ENCODE measurements at places on chromosomes 7 and 10.

GRCh38 chr7:11141541-11141940, 167.9 kb downstream of the PHF14 start:
- DNase-seq: no peak

DNA sequence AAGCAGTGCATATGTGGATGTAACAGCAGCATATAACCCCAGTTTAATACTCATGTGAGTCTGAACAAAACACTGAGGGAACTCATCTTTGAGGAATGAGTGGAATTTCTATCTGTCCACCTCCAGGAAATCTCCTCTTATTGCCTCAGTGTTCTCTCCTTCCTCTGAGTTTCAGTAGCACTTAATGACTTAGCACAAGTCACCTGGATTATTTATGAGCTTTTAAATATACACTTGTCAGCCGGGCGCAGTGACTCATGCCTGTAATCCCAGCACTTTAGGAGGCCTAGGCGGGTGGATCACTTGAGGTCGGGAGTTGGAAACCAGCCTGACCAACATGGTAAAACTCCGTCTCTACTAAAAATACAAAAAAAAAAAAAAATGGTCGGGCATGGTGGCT, 4.3 kb downstream of the LRRC20 start:
- no peak for DNase-seq

DNA sequence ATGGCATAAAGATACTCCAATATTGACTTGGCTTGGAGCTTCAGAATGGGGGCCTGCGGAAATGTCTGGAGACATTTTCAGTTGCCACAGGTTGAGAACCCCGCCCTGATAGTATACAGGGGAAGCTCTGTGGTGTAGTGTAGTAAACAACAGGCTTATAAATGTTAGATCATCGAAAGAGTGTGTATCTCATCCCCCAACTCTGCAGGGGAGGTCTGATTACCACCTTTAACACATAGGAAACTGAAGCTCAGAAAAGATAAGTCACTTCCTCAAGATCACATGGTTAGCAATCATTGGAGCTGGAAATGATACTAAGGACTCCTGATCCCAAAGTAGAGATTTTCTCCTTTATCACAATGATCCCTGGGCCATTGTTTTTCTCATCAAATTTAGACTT, 144.5 kb upstream of the BMPER start:
- DNase-seq: no peak

GRCh38 chr7:42057331-42057730, 179.7 kb downstream of the GLI3 start:
- no peak for DNase-seq

GRCh38 chr10:16586358-16587138, 64.9 kb upstream of the C1QL3 start:
- no peak for DNase-seq

DNA sequence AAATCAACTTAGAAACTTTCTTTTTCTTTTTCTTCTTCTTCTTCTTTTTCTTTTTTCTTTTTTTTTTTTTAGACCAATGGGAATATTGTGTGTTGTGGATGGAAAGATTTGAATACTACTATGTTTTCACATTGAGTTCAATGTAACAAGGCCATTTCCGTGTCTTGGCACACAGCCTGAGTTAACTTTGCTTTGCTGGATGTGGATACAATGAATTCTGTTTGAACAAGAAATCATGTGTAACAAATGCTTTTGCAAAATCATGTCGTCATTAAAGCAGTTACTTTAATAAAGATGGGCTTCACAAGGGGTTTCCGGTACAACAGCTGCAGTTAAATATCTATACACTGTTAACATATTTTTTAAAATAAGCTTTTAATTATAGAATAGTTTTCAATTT, 13.5 kb upstream of the ENTPD1 start:
- no peak for DNase-seq

DNA sequence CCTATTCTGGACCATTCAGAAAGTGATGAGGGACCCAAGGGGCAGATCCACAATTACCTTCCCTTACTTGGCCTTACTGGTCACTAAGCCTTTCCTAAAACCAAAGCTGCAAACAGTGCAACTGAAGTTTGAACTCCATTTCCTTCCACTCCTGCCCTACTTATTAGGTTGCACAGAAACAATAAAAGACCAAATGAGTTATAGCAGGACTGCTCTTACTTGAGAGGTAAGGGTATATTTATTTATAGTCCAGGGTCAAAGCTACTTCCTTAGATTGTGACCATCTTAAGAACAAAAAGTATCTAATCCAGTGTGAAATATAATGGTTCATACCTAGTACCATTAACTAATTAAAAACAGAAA, 27.0 kb downstream of the CDK6 start:
- no peak for DNase-seq

GRCh38 chr7:141157138-141157765, 83.4 kb downstream of the TMEM178B start:
- DNase-seq: no peak
